ENCODE measurements at places on chromosomes 4 and X. TPM values are rescaled to one million over a fixed set of nuclear protein-coding genes. Genes with fewer than 3 reads are reported as not detected.

Gene TMEM144
- total RNA-seq: 26.2 TPM

Gene DDX60
- 30.6 TPM for total RNA-seq

Gene TLR3
- total RNA-seq: 28.6 TPM

Gene PRDM5
- 26.3 TPM for total RNA-seq

- no peak for DNase-seq
Observed at GRCh38 chrX:136266828-136267227, 15.6 kb upstream of the MAP7D3 start.

DNA sequence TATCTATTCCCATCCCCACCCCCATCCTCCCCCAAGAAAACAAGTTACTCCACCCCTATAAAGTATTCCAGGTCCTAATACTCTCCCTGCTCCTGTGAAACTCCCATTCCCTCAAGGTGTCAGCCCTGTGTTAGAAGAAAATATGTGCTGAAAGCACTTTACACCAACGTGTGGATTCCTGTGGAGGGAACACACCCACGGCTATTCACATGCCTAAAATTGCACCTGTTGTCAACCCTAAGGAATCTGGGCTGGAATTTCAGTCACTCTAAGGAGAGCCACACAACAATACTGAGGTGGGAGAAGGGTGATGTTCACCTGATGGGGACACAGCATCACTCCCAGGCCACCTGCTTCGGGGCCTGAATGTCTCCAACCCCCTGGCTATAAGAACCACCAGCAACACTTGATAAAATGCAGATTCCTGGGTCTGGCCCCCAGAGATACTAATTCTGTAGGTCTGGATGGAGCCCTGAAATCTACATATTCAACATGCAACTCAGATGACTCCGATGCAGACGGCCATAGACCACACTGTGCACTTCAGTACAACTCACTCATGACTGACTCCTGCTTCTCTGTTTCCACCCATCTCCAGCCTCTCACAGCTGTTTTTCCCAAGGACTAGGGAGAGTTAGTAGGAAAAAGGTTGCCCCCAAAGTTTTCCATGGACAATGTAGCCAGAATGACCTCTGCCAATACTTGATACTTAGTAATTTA lies 15.8 kb downstream of the SCD5 start:
- DNase-seq: no peak

GRCh38 chrX:24838629-24839028 lies 144.9 kb downstream of the POLA1 start:
- DNase-seq: no peak

DNA sequence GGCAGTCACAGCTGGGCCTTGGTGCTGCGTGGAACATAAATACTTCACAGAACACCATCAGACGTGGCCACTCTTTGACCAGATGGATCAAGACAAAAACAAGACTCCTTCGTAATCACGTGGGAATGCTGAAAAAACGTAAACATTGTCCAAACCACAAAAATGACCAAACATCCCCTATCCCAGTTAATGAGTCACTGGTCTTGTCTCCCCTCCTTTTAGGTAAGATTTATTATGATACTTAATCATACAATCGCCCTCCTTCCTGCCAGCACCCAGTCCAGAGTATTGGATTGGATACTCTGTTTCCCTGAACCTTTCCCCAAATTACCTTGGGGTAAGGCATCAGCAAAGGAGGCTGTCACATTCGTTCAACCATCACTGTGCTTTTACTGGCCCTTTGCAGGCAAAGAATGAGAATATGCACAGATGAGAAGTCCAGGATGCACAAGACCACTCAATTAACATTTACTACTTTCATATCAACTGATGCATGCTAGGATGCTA lies 601 bp upstream of the TCEANC start:
- no peak for DNase-seq

GRCh38 chr4:108777388-108777787 lies 14.5 kb upstream of the ETNPPL start:
- no peak for DNase-seq

GRCh38 chrX:115437841-115438595 lies 123.0 kb upstream of the PLS3 start:
- DNase-seq: no peak

DNA sequence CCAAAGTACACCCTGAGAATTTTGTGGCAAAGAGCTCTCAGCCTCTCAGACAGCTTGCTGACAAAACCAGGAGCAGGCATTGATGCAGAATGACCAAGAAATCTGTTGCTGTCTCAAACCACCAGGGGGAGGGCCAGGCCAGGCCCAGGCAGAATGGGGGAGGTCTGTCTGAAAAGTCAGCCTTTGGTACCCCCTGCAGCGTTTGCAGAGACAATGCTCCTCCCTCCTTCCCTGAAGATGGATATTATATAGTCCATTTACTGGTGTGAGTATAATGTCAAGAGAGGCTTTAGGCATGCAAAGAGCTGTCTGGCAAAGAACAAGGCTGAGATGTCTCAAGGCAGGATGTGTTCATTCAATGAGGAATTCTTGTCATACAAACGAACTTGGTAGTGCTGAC lies 52.9 kb upstream of the TRPC5OS start:
- no peak for DNase-seq

DNA sequence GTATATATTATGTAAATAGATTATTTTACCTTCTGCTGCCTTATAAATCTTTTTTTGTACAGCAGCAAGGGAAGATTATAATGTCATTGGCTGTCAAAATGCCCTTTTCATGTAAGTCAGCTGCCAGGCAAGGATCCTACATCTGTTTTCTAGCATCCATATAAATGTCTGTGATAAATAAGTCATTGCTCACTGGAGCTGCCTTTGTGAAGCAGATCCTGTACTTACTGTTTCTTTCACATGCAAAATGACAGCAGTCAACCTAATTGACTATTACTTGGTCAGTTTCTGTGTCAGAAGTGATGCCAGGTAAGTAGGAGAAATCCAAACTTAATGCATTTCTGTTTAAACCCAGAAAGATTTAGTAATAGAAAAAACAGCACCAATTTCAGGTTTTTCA lies 620.7 kb downstream of the RPA4 start:
- no peak for DNase-seq

DNA sequence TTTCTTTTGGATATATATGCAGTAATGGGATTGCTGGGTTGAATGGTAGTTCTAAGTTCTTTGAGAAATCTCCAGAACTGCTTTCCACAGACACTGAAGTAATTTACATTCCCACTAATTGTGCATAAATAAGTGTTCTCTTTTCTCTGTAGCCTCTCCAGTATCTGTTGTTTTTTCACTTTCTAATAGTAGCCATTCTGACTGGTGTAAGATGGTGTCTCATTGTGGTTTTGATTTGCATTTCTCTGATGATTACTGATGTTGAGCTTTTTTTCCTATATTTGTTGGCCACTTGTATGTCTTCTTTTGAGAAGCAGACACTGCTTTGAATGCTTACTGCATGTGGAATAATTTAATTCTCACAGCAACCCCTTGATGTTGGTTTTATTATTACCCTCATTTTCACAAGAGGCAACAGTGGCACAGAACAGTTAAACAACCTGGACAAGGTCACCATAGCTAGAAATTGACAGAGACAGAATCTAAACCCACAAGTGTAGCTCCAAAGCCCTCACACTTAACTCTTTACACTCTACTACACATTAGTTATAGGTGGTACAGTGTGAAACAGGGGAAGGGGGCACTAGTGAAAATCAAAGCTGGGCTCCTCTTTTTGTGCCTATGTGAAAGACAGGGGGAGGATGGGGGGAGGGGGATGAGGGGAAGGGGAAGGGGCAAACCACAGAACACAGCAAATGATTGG lies 96.1 kb downstream of the REELD1 start:
- DNase-seq: no peak

GRCh38 chrX:128309311-128309710 lies 257.1 kb upstream of the ACTRT1 start:
- no peak for DNase-seq

GRCh38 chr4:24105327-24106038 lies 215.6 kb upstream of the PPARGC1A start:
- DNase-seq: no peak

DNA sequence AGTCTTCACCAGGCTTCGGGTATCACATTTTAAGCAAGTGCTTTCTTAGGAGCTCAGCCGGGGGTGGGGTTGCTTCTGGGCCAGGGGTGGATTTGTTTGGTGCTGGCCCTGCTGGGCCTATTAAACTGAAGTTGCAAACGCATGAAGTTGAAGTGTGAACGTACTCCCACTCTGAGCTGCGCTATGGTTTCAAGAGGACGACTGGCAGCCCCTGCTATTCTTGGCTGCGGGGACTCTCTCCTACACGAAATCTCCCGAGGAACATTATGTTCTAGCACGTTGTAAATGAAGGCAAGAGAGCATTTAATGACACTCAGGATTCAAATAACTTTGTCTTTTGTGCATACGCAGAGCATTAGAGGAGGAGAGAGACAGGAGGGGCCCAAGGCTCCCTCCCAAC lies 401.3 kb upstream of the BOD1L1 start:
- no peak for DNase-seq

Data from ureter (tissue), 1 donor.